ENCODE measurements at places on chromosomes 13 and 19.

DNA sequence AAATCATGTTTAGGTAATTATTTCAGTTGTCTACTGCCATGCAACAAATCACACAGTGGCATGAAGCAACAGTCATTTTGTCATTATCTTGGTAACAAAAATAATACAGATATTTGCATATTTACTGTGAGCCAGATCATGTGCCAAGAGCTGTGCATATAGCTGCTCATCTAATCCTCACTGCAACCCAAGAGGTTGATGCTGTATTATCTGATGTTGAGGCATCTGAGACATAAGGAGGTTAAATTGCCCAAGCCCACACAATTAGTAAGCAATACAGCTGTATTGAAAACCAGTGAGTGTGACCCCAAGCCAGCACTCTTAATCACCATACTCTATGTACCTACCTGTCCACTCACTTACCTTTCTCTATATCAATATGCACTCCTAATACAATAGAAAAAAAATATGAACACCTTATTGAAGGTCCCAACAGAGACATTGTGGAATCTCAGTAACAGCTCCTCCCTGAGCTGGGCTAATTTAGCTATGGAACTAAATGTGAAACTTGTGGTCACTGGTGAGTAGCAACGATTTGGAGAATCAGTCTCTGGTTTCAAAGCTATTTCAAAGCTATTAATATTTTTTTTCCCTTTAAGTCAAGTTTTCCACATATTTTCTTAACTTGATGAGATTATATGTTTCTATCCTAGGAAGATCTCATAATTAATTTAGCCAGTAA is 185.2 kb downstream of the KLF12 start:
- no peaks in the 10 kb centered on the region for H3K27me3 ChIP-seq
- no peak overlapping the region for H3K27ac ChIP-seq
- DNase-seq, result no peak
- H3K4me1 ChIP-seq, result no peaks in the 10 kb centered on the region
- no peak overlapping the region for H3K4me3 ChIP-seq

DNA sequence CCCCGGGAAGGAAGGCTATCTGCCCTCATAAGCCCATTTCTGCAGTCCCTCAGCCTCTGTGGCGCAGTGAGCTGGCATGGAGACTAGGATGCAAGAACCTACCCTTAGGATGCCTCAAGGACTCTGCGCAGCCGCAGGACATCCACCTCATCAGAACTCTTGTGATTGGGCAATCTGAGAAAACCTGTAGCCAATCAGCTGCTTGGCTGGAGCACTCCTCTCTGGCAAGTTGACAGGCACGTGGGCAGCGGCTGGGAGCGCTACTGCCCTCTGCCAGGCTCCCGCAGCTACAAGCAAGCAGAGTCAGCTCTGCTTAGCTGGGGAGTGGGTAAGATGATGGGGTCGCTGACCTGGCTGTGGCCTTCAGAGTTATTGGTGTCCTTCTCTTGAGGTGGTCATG is 1.5 kb upstream of the ECSIT start:
- peaks cover 8% of the 10 kb centered on the region for H3K4me1 ChIP-seq
- DNase-seq, result no peak
- no peaks in the 10 kb centered on the region for H3K27me3 ChIP-seq
- H3K36me3 ChIP-seq, result no peaks in the 10 kb centered on the region

- peak overlapping the region; percentile 91 for H3K4me3 ChIP-seq
- DNase-seq, result peak; percentile 69
- no peaks in the 10 kb centered on the region for H3K27me3 ChIP-seq
- peak overlapping the region; percentile 92 for H3K27ac ChIP-seq
- no peaks in the 10 kb centered on the region for H3K36me3 ChIP-seq
Observed at GRCh38 chr13:42041011-42041683, 7.3 kb upstream of the DGKH start.

GRCh38 chr13:113274721-113275120 is 22.3 kb upstream of the LAMP1 start:
- no peak overlapping the region for H3K27ac ChIP-seq
- no peaks in the 10 kb centered on the region for H3K36me3 ChIP-seq
- H3K4me1 ChIP-seq, result no peaks in the 10 kb centered on the region
- H3K27me3 ChIP-seq, result no peaks in the 10 kb centered on the region
- no peak for DNase-seq

- H3K36me3 ChIP-seq, result no peaks in the 10 kb centered on the region
- H3K27me3 ChIP-seq, result no peaks in the 10 kb centered on the region
- DNase-seq, result no peak
- H3K27ac ChIP-seq, result peak overlapping the region; percentile 68
Observed at GRCh38 chr13:41648314-41648935, 191.1 kb downstream of the RGCC start.

DNA sequence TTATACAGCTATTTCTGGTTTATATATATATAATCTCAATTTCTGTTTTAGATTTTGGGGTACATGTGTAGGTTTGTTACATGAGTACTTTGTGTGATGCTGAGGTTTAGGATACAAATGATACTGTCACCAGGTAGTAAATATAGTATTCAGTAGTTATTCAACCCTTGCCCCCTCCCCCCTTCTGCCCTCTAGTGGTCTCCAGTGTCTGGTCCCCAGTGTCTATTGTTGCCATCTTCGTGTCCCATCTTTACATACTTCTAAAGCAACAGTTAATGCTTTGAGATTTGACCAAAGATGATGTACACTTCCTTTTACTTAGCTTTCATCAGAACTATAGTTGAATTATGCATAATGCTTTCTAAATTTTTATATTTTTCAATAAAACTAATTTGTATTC is 1623.4 kb upstream of the PRR20A start:
- no peaks in the 10 kb centered on the region for H3K4me1 ChIP-seq
- H3K27ac ChIP-seq, result no peak overlapping the region
- no peak overlapping the region for H3K4me3 ChIP-seq
- H3K36me3 ChIP-seq, result no peaks in the 10 kb centered on the region
- H3K27me3 ChIP-seq, result no peaks in the 10 kb centered on the region

- H3K27ac ChIP-seq, result no peak overlapping the region
- no peaks in the 10 kb centered on the region for H3K27me3 ChIP-seq
- H3K36me3 ChIP-seq, result no peaks in the 10 kb centered on the region
- DNase-seq, result no peak
Observed at GRCh38 chr13:75932636-75933035, 296.5 kb downstream of the LMO7 start.

GRCh38 chr13:49953560-49953959 is 17.4 kb upstream of the SPRYD7 start:
- DNase-seq, result no peak
- H3K4me1 ChIP-seq, result no peaks in the 10 kb centered on the region
- H3K27ac ChIP-seq, result no peak overlapping the region
- no peaks in the 10 kb centered on the region for H3K36me3 ChIP-seq
- H3K27me3 ChIP-seq, result no peaks in the 10 kb centered on the region

- H3K36me3 ChIP-seq, result no peaks in the 10 kb centered on the region
- no peaks in the 10 kb centered on the region for H3K27me3 ChIP-seq
- no peak for DNase-seq
- H3K27ac ChIP-seq, result no peak within 1 kb of the TSS
- no peaks in the 10 kb centered on the region for H3K4me1 ChIP-seq
Observed at GRCh38 chr13:35475960-35476943, at the start of gene MAB21L1. TSS of gene MAB21L1 (minus strand) at chr13:35476689. CDS start at chr13:35476138, 551 bp downstream.

Measured in ascending aorta (tissue), 2 donors.